ENCODE measurements at places on chromosomes 3 and 15.

DNA sequence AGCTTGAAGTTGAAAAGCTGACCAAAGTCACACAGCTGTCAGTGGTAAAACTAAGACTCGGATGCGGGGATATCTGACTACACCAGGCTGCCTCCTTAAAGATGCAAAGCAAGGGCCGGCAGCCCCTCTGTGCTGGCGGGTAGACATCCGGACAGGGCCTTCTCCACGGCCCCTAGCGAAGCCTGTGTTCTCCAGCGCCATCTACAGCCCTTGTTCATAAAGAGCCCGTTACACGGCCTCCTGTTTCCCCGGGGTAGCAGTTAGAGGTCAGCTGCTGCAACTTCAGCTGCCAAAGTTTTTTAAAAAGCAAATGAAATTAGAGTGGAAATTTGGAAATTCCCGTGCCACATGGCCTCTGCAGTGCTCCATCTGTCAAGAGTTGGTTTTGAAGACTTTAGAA lies 383.0 kb downstream of the TBL1XR1 start:
- peak; percentile 83 for DNase-seq

DNA sequence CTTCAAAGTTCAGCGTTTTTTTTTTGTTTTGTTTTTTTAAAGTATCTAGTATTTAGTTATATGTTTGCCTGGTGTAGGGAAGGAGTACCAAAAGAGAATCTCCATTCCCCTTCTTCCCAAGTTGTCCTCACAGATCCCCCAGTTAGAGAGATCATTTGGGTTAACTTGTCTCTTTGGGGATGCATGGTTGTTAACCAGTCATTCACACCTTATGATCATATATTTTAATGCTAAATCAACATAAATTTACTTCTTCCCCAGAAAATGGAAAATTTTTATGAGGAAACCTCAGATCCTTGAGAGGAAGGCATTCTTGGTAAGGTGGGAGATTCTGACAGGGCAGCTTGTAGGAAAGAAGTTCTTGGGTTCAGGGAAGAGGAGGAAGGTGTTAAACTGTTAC lies 1.5 kb upstream of the MGA start:
- no peak for DNase-seq

GRCh38 chr3:113441051-113441770 lies at the start of gene CFAP44:
Gene CFAP44, minus strand, starts transcription at chr3:113441493. Its CDS starts 7,829 bp downstream, at chr3:113433664.
- peak; percentile 89 for DNase-seq

DNA sequence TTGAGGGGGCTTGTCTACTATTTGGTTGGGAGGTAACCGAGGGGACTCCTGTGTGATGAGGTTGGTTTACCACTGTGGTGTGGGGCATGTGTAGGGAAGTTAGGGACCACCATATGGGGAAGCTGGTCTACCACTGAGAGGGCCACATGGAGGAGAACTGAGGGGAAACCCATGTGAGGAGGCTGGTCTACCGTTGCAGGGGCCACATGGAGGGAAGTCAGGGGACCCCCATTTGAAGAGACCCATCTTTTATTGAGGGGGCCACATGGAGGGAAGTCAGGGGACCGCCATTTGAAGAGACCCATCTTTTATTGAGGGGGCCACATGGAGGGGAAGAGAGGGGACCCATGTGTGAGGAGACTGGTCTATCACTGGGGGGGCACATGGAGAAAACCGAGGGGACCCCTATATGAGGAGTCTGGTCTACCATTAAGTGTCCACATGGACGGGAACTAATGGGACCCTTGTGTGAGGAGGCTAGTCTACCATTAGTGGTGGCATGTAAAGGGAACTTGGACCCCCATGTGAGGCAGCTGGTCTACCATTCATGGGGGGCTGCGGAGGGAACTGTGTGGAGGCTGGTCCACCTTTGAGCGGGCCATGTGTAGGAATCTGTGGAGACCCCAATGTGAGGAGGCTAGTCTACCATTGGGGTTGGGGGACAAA lies 165.5 kb downstream of the FBLN2 start:
- no peak for DNase-seq

GRCh38 chr3:155317211-155317610 lies 23.7 kb upstream of the STRIT1 start:
- DNase-seq = no peak

Data from endothelial cell (in vitro differentiated cells).